Activated CD8-positive, alpha-beta memory T cell treated with anti-CD3 and anti-CD28 coated beads, Interleukin-2, amount 10 ng/mL, durations not matched to agents 7 days and 5 days (primary cell): ENCODE measurements at places on chromosomes 12 and 14.

DNA sequence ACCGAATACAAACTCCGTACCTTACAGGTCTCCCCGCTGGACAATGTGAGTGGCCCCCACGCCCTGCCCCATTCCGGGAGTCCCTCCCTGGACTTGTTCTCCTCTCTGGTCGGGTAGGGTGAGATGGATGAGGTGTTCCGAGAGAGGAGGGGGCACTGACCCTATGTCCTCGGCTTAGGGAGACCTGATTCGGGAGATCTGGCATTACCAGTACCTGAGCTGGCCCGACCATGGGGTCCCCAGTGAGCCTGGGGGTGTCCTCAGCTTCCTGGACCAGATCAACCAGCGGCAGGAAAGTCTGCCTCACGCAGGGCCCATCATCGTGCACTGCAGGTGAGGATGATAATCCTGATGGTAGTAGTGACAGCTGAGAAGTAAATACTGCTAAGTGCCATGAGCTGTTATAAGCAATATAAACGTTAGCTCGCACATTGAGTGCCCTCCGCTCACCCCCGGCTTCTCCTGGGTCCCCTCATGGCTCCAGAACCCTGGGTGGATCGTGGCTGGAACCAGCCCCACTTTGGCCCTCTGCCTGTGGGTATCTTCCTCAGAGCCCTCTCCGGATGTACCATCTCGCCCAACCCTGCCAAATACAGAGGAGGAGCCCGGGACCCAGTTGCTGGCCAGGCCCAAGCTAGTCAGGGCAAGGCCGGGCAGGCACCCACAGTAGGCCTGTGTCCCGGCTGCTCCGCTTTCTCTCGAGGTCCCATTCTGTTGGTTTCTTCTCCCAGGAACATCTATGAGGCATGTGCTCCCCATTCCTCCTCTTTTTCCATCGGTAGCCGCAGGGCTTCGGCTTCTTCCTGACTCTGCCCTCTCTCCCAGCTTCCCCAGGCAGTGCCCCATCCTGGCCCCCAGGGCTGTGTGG, 6.8 kb downstream of the PTPN6 start:
- peak overlapping the region; percentile 96 for H3K27ac ChIP-seq
- H3K4me1 ChIP-seq = peaks cover 94% of the 10 kb centered on the region
- peaks cover 71% of the 10 kb centered on the region for H3K36me3 ChIP-seq

GRCh38 chr14:104689109-104689880, at the start of gene INF2:
Gene INF2 (plus strand): TSS chr14:104689618. CDS start chr14:104701366, 11,748 bp downstream.
- no peak within 1 kb of the TSS for H3K27ac ChIP-seq
- peak within 1 kb of the TSS; percentile 73 for H3K4me3 ChIP-seq
- H3K4me1 ChIP-seq = peaks cover 36% of the 10 kb centered on the region
- H3K27me3 ChIP-seq = no peaks in the 10 kb centered on the region
- peak; percentile 53 for DNase-seq

DNA sequence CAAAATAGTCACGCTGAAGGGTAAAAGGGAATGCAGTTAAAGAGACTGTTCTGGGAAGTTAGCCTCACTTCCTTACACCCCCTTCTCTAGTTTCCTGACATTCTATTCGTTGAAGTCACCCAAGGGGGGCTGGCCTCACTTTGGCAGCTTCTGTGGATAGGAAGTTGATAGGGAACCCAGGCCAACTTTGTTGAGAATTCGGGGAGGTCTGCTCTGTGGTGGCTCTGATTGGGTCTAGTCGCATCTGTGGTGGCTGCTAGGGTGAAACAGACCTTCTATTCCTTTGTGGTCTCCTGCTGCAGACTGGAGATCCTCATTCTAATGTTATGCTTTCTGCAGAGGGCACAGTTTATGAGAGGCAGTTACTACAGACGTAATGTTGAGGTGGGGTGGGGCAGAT, 28.8 kb upstream of the GZMB start:
- H3K4me3 ChIP-seq = peak overlapping the region; percentile 34
- H3K27me3 ChIP-seq = no peaks in the 10 kb centered on the region
- peaks cover 90% of the 10 kb centered on the region for H3K4me1 ChIP-seq
- H3K36me3 ChIP-seq = peaks cover 4% of the 10 kb centered on the region
- peak overlapping the region; percentile 89 for H3K27ac ChIP-seq

DNA sequence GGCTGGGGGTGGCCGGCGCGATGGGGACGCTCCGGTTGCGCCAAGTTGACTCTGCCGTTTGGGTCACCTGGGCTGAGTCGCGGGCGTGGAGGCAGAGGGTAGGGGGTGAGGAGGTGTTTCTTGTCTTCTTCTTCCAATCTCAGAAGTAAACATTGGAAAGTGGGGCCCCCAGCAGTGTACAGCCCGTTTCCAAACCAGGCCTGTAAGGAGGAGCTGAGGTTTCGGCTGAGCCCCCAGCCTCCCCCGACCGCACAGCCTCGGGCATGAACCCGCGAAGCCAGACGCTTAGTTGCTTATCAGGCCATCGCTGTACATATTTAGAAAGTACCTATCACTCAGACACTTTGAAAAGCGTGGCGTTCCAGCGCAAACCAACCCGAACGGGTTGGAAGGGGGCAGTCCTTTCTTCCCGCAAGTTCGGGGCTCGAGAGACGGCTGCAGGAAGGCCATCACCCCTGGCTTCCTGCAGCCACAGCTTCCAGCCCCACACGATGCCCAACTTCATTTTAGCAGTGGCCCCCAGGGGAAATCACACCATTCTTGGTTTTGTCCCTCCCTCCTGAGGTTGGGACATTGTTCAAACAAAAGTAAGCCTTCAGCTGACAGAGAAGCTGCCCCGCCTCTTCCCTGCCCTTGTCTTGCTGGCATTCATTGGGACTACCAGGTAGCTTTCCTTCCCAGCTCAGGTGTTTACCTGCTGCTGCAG, 164.1 kb downstream of the ZFP36L1 start:
- H3K27ac ChIP-seq = no peak overlapping the region
- H3K4me3 ChIP-seq = peak overlapping the region; percentile 17
- peaks cover 2% of the 10 kb centered on the region for H3K36me3 ChIP-seq
- no peak for DNase-seq

- peaks cover 3% of the 10 kb centered on the region for H3K4me1 ChIP-seq
- H3K36me3 ChIP-seq = peaks cover 45% of the 10 kb centered on the region
- no peak overlapping the region for H3K27ac ChIP-seq
- no peak overlapping the region for H3K4me3 ChIP-seq
- H3K27me3 ChIP-seq = no peaks in the 10 kb centered on the region
Measured at GRCh38 chr14:34792598-34792997, 78.2 kb upstream of the CFL2 start.

GRCh38 chr12:54502485-54502884, 4.9 kb downstream of the NCKAP1L start:
- no peaks in the 10 kb centered on the region for H3K27me3 ChIP-seq
- no peak for DNase-seq
- peak overlapping the region; percentile 79 for H3K27ac ChIP-seq
- peaks cover 49% of the 10 kb centered on the region for H3K4me1 ChIP-seq
- H3K4me3 ChIP-seq = peak overlapping the region; percentile 46

DNA sequence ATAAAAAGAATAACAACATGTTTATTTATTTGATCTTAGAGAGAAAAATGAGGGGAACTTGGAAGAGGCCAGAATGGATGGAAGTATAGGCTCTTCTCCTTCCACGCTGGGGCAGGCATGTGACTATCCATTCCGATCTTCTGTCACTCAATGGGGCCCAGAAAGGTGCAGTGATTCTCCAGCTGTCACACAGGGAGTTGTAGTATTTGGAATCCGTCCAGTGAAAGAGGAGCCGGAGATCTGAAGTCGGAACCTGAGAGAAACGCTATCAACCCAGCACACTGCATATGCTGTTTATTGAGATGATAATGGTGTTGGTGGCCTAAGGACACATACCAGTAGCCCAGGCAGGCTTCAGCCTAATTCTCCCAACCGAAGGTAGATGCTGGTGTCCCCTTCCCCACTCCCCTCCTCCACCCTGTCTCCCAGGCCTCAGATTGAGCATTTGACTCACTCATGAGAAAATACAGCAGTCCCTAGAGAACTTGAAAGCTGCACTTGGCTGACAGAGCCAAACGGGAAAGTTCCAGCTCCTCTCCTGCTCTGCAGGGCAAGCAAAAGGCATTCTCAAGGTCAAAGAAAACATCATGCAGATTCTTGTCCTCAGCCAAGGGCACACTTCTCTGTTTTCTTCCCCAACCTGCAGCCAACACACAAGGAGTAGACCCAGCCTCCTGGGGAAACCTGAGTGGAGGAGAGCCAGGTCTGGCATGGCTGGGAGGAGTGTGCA, 100.4 kb downstream of the IRF2BPL start:
- no peak for DNase-seq
- peak overlapping the region; percentile 27 for H3K27ac ChIP-seq
- peaks cover 65% of the 10 kb centered on the region for H3K4me1 ChIP-seq

- H3K27me3 ChIP-seq = peaks cover 37% of the 10 kb centered on the region
- peak within 1 kb of the TSS; percentile 85 for H3K4me3 ChIP-seq
- H3K27ac ChIP-seq = no peak within 1 kb of the TSS
- peaks cover 32% of the 10 kb centered on the region for H3K4me1 ChIP-seq
- H3K36me3 ChIP-seq = no peaks in the 10 kb centered on the region
- DNase-seq = peak; percentile 85
Measured at GRCh38 chr12:48817873-48818830, at the start of gene CACNB3. Gene CACNB3 (plus strand): TSS chr12:48818496. CDS start chr12:48818930, 434 bp downstream.

DNA sequence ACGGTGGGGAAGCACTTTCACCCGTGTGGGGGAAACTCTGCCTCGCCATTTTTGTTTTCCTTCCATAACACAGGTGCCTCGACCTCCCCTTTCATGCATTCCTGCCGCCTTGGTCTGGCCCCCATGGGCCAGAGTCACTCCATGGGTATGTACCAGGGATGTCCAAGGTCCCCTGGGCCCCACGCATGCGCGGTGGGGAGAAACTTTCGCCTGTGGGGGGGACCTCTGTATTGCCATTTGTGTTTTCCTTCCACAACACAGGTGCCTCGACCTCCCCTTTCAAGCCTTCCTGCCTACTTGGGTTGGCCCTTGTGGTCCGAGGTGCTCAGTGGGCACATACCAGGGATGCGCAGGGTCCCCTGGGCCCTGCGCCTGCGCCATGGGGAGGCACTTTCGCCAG, 345.8 kb downstream of the ALG10 start:
- H3K4me1 ChIP-seq = no peaks in the 10 kb centered on the region
- H3K36me3 ChIP-seq = no peaks in the 10 kb centered on the region
- no peak overlapping the region for H3K27ac ChIP-seq
- no peak for DNase-seq
- no peak overlapping the region for H3K4me3 ChIP-seq
- no peaks in the 10 kb centered on the region for H3K27me3 ChIP-seq

DNA sequence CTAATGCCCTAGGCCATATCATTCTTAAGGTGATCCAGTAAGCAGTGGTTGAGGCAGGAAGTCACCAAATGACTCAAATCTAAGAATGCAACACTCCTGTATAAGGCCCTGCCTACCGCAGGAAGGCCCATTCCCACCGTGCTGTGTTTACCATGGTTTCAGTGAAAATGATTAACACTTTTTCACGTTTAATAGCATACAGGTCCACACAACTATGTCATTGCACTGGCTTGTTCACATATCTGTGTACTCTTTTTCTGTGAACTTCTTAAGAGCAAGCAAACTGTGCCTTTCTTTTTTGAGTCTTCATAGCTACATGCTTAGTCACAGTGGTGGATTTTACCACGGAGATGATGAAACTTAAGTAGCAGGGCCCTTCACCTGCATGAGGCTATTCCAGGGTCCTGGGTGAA, 214.9 kb downstream of the CNTN1 start:
- H3K27me3 ChIP-seq = no peaks in the 10 kb centered on the region
- H3K4me1 ChIP-seq = peaks cover 4% of the 10 kb centered on the region
- DNase-seq = peak; percentile 46
- H3K4me3 ChIP-seq = no peak overlapping the region
- H3K27ac ChIP-seq = no peak overlapping the region

GRCh38 chr12:95396849-95397468, 77.0 kb upstream of the METAP2 start:
- peaks cover 2% of the 10 kb centered on the region for H3K36me3 ChIP-seq
- H3K4me1 ChIP-seq = peaks cover 3% of the 10 kb centered on the region
- no peak overlapping the region for H3K27ac ChIP-seq
- no peak for DNase-seq
- H3K27me3 ChIP-seq = peaks cover 34% of the 10 kb centered on the region

DNA sequence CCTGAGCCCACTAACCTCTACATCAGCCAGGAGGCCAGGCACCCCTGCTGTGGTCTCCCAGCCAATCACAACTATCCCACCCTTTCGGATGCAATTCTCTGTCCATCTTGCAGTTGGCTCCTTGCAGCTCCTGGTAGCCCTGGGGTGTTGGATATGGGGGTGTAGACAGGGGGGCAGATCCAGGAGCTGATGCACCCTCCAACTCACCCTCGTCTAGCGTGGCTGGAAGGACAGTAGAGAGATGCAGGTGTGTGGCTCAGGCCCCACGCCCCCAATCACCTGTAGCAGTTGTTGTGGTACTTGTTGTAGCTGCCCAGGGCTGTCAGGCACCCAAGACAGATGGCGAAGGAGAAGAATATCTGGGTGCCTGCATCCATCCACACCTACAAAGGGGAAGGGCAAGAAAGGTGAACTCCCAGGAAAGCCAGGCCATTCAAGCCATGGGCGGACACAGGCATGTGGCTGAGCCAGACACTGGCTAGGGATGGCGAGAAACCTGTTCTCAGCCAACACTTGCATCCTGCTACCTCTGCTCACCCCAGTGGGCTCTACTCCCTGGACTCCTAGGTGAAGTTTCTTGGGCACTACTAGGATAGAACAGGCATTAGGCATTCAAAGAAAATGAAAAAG, 13.4 kb upstream of the SLC6A12 start:
- no peaks in the 10 kb centered on the region for H3K36me3 ChIP-seq
- no peak for DNase-seq
- H3K27me3 ChIP-seq = peaks cover 9% of the 10 kb centered on the region
- no peak overlapping the region for H3K4me3 ChIP-seq

- H3K27me3 ChIP-seq = no peaks in the 10 kb centered on the region
- H3K36me3 ChIP-seq = no peaks in the 10 kb centered on the region
- H3K4me1 ChIP-seq = no peaks in the 10 kb centered on the region
- no peak overlapping the region for H3K27ac ChIP-seq
- H3K4me3 ChIP-seq = no peak overlapping the region
Measured at GRCh38 chr14:86796221-86797074, 1196.5 kb downstream of the GALC start.

DNA sequence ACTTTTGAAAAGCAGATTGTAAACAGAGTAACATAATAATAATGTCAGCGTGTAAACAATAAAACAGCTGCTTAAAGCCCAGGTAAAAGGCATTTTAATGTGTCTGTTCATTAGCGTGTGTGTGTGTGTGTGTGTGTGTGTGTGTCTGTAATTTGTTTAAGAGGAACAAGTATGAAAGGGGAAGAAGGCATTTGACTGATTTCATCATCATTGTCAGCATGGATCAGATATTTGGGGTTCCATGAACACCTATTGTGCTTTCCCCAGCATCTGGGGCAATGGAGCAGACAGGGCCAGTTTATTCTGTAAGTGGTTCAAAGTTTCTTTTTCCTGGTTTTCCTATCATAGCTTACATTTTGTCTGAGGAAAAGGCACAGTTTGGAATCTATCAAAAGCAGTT, 28.9 kb downstream of the SLC25A21 start:
- no peaks in the 10 kb centered on the region for H3K27me3 ChIP-seq
- H3K27ac ChIP-seq = no peak overlapping the region
- H3K4me1 ChIP-seq = no peaks in the 10 kb centered on the region
- H3K36me3 ChIP-seq = no peaks in the 10 kb centered on the region
- no peak overlapping the region for H3K4me3 ChIP-seq
